GM12878 (cell line): ENCODE measurements at places on chromosomes 4 and X. TPM values are rescaled to one million over a fixed set of nuclear protein-coding genes. Genes with fewer than 3 reads are reported as not detected.

DNA sequence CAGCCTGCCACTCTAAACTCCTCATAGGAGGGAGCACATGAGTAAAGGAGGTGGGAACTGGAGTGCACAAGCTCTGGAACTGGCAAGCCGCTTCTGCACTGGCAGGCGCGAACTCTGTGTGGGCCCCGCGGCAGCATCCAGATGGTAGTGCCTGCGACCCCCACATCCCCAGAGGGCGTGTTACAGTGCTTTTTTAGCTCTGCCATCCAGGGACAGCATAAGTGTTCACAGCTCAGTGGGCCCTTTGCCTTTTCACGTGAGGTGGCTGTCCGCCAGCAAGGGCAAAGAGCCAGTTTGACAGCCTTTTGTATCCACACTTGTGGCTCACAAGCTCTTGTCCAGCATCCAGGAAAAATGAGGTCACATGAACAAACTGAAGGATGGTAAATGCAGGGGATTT, 581.6 kb upstream of the DIAPH2 start:
- no peak for DNase-seq

DNA sequence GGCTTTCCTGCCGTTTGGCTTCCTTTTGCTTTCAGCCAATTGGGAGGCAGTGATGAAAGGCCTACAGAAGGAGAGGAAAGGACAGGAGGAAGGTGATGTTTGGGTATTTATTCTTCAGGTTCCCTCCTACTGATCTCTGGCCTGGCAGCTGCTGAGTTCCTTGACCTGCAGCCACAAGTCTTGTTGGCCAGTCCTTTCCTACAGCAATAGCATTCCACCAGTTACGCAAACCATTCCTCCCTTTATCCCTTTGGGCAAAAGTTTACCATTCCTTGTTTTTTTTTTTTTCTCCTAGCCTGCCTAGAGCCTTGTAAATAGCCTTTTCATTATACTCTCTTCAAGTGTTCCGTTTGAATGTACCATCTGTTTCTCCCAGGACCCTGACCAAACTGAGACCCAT, 198.1 kb upstream of the FTHL17 start:
- no peak for DNase-seq

GRCh38 chrX:74890676-74891430, 34.4 kb downstream of the NEXMIF start:
- peak; percentile 80 for DNase-seq

DNA sequence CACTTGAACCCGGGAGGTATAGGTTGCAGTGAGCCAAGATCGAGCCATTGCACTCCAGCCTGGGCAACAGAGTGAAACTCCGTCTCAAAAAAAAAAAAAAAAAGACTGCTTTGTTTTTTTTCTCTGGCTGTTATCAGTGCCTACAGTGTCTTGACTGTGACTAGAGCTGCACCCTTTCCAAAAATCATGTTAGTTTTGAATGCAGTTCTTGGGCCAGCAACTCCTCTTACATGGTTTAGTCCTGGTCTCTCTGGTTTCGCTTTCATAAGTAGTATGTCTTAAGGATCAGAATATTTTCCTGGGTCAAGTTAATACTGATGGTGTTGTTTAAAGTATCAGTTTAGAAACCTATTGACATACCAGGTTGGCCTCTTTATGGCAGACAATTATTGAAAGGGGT, 34.2 kb upstream of the NALF2 start:
- DNase-seq: no peak

- DNase-seq: no peak
Observed at GRCh38 chr4:67030636-67031035, 514.7 kb downstream of the CENPC start.

DNA sequence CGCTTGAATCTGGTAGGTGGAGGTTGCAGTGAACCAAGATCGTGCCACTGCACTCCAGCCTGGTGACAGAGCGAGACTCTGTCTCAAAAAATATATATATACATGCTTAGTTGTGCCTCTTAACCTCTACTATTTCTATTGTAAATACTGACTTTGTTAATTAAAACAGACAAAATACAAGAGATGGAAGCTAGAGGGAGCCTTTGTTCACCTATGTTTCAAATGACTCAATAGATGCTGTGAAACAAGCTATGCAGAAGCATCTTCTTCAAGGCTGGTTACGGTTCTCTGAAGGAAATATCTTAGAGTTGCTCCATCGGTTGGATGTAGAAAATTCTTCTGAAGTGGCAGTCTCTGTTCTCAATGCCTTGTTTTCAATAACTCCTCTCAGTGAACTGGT, 6.2 kb downstream of the NCAPG start:
- peak; percentile 41 for DNase-seq

GRCh38 chrX:39158801-39159657, 357.8 kb downstream of the MID1IP1 start:
- peak; percentile 67 for DNase-seq

The CYTL1 gene
- not detected in 2 replicates for total RNA-seq

GRCh38 chrX:80285131-80285773, 135.0 kb upstream of the TENT5D start:
- DNase-seq: no peak

The PNMA3 gene
- total RNA-seq: not detected in 2 replicates

DNA sequence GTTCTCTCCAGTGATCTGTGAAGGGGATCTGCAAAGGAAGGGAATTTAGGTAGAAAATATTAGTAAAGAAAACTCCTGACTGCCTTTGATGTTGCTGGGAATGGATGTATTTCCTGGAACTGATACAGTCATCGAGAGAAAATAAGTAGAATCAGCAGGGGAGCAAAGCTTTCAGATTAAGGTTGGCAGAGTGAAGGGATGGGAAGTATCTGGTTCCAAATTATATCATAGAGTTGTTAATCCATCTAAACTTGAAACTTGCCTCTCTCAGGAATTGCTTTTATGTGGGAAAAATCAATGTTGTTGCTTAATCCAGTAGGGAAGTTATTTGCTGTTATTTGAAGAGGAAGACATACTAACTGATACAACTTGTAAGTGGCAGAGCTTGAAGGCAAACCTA, 19.3 kb downstream of the EPHA5 start:
- no peak for DNase-seq

DNA sequence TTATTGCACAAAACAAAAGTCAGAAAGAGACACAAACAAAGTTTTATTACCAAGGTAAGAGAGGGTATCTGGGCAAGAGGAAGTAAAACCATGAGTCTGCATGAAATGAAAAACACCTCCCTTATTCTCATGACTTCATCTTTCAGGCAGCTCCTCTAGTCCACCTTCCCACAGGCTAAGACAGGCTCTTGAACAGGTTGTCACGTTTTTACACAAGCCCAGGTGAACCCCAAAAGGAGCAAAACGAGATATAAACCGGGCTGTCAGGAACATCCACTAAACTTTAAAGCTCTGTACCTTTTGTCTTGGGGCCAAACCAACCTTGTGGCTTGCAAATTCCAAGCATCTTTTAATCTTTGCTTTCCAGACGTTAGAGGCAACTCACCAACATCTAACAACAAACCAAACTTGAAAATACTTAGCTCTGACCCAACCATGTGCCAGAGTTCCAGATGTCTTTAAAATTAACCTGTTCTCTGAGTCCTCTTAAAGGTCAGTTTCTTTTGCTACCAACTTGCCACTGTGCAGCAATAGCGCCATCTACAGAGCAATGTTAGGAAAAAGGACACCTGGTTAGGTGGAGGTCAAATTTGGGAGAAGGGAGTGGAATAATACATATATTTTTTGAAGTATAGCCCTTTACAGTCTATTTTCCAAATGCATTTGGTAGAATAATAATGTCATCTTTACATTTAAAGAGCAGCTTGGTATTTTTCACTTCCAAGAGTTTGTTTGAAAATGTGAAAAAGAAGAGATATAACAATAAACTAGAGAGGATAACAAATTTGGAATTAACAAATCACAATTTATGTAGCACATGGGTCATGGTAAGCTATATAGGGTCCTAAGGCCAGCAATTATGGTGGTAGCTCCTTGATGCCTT, 73.1 kb downstream of the QRFPR start:
- DNase-seq: peak; percentile 51

DNA sequence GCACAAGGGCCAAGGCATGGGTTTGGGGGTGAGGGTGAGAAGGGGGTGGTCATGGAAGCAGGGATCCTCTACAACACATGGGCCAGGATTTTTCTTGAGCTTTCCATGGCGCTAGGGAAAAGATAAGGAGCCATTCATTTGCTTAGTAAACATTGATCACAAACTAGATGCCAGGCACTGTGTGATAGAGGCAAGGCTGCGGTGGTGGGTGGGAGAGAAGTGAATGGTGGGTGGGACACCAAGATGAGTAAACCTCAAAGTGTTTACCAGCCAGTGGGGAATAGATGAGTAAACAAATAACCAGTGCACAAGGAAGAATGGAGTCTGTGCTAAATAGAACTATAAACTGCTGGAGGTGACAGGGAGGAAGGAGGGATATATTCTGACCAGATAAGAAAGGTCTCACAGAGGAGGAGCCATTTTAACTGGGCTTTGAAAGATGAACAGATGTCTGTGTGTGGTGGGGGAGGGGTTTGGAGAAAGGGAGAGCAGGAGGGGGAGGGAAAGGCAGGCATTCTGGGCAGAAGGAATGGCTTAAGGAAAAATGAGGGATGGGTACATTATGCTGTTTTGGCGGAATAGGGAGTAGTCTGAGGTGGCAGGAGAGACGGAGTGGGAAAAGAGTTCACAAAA, 48.0 kb upstream of the LAS1L start:
- no peak for DNase-seq

DNA sequence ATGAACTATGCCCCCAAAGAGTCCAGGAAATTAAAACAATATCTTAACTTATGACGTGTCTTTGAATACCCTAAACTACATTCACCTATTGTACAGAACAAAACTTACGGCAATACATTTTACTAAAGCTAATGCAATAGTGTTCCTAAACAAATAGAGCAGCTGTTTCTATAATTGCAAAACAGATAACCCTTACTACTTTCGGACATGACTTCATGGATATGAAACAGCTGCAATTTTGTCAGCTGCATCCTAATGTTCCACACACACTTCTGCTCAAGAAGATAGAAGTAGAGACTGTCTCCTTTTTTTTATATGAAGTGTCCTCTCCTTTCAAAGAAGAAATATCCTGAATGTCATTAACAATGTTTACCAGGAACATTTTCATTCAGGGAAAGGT, 174.9 kb downstream of the ACTRT1 start:
- DNase-seq: no peak

- no peak for DNase-seq
Observed at GRCh38 chr4:146795711-146796110, 150.0 kb downstream of the TTC29 start.

DNA sequence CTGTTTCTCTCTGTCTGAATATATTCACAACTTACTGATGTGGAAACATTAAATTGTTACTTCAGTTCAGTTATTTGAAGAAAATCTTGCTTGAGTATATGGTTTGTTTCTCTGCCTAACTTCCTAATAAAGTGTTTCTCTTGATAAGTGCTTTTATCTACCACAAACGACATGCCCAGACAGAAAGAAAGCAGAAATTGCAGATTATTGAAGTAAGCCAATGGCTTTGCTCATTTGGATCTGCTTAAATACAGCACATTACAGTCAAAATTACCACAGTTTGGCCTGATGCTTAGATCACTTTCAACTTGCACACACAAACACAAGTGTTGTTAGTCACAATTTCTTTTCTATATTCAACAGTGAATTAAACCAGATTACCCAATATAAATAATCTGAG, 68.0 kb downstream of the ATOH1 start:
- DNase-seq: no peak

The PRMT9 gene
- 7.2 TPM in 2 replicates for total RNA-seq

The LGI2 gene
- total RNA-seq: not detected in 2 replicates

GRCh38 chr4:768076-768475, 57.9 kb downstream of the CPLX1 start:
- no peak for DNase-seq

GRCh38 chr4:181874602-181875001, 368.6 kb upstream of the TENM3 start:
- no peak for DNase-seq
